Amygdala (tissue), 56 donors: ENCODE measurements at places on chromosomes 4 and X.

DNA sequence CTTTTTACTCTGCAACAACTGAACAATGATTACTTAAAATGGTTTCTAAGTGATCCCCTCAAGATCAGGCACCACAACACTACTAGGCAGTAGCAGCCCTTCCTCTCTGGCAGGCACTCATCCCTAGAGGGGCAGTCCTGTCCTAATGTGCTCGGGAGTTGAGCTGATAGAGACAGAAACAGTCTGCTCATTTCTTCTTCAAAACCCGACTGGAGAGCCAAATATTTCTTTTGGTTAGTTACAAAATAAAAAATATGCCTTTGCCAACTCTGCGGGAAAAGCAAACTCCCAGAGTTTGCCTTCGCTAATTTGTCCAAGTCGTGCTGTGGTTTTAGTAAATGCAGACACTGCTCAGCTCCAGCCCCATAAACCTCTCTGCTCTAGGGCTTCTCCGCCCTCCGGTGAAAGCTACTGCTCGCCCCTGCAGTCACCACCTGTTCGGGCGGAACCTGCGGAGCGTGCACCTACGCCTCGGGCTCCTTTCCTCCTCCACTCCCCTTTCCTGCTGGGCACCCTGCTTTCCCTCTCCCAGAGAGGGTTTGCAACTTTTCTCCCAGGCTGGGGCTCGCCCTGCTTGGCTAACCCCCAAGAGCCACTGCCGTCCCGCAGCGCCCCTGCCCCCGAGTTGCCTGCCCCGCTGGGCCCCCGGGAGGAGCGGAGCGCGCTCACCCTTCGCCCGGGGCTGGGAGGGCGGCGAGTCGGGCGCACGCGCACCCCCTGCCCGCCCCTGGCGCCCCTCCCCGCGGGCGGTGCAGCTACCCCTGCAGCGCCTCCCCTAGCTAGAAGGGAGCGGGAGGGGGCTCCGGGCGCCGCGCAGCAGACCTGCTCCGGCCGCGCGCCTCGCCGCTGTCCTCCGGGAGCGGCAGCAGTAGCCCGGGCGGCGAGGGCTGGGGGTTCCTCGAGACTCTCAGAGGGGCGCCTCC lies at the start of gene NPNT:
Gene NPNT, plus strand, starts transcription at position 812 of the 923 bp plus-strand sequence. CDS start 182 bp downstream, outside the sequence.
- no peak for DNase-seq

GRCh38 chr4:57102050-57102624 lies 8.0 kb downstream of the IGFBP7 start:
- no peak for DNase-seq

GRCh38 chrX:3271834-3272186 lies 74.6 kb downstream of the MXRA5 start:
- DNase-seq: no peak

GRCh38 chrX:39730662-39731329 lies 367.0 kb downstream of the BCOR start:
- peak; percentile 16 for DNase-seq

DNA sequence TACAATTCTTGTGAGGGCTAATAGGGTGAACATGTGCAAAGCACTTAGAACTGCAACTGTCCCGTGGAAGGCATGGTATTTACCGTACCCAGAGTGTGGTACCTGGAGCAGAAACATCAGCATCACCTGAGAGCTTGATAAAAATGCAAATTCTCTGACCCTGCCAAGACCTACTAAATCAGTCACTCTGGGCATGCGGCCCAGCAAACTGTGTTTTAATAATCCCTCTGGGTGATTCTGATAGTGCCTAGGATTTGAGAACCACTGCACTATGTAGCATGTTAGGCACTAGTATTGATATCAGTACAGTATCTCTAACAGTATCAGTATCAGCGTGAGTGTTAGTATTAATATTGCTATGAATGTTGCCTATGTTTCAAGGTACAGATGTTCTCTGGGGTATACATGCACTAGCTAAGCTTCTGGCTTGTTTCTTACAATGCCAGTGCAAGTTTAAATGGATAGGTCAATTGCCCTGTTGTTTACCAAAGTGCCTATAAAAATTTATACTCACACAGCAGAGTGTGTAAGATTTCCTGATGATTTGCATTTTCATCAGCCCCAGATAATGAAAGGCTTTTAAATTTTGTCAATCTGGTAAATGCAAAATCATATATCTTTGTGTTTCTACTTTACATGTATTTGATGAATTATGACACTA lies 354.0 kb downstream of the HS3ST1 start:
- no peak for DNase-seq

DNA sequence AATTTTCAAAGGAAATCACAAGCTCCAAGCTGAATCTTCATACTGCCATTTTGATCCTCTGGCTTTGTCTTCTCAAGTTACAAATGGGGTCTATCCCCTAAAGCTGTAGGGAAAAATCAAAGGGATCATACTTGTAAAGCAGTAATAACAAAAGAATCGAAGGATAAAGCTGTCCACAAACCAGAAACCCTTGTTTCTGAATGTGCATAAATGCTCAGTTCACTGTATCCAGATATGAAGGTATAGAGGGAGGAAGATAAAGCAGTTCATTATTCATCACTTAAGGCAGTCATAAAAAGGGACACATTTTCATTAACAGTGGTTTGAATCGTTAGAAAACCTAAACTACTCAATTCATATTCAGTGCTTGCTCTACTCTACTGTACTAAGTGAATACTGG lies 33.2 kb upstream of the RPS6KA6 start:
- DNase-seq: no peak

- no peak for DNase-seq
Measured at GRCh38 chr4:90237751-90238530, 110.7 kb downstream of the CCSER1 start.

DNA sequence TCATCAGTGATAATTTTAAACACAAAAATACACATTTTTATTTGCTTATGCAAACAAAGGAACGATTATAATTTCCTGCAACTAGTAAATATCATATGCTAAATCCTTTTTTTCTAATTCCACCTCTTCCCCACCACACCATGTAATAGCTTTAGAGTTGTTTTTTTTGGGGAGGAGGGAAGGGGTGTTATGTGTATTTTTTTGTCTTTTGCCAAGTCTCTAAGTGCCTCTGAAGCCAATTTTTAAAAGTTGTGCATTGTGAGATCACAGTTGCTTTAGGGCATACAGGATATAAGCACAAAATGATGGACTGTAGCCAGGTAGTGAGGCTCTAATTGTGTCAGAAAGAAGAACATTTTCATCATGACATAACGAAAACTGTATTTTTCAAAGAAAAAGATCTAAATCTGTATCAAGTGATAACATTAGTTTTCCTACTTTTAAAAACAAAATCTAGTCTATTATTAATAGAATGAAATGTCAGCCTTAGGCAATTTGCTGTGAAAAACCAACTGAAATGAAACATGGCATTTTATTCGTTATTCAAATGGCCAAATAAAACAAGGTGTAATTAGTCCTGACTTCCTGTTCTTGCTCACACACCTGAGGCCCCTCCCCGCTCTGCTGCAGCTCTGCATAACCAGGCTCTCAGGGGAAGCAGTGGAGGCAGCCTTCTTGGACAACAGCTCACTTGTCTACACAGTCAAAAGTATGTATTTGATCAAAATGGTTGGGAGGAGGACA lies 157.4 kb downstream of the PALLD start:
- no peak for DNase-seq
